Stimulated activated CD8-positive, alpha-beta memory T cell treated with anti-CD3 and anti-CD28 coated beads, Interleukin-15, amount 100 ng/mL, for 48 hours (primary cell): ENCODE measurements at places on chromosomes 3 and 15.

DNA sequence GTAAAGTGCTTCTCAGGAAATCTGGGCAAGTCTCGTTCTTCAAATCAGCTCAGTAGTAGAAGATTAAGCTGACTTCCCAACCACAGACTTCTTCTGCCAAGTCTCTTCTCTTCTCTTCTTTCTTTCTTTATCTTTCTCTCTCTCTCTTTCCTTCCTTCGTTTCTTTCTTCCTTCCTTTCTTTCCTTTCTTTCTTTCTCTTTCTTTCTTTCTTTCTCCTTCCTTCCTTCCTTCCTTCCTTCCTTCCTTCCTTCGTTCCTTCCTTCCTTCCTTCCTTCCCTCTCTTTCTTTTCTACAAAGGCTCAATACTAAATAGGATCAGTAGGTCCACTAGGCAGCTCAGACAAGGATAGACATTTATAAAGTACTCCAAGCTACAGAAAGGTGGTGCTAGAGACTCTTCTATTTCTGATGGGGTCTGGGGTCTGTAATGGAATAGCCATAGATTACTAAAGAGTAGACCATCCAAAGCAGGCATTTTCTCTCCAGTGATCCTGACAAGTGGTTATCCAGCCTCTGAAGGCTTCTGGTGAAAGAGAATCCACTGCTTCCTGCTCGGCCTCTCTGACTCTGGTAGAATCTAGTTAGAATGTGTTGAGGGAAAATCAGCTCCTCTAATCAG, 100.8 kb downstream of the TPRG1 start:
- no peak for DNase-seq

DNA sequence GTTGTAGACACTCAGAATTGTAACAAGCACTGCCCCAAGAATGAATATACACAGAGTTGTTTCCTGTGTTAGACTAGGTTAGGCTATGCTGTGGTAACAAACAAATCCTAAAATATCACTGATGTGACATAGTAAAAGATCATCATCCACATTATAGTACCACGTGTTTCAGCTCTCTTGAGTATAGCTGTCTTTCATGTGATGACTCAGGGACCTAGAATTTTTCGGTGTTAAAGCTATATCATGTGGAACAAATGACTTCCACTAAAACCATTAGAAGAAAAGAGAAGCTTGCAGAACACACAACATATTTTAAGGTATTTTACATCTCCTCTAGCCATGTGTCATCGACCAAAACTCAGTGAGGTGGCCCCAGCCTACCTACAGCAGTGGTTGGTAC, 307.9 kb upstream of the RBMS3 start:
- no peak for DNase-seq

DNA sequence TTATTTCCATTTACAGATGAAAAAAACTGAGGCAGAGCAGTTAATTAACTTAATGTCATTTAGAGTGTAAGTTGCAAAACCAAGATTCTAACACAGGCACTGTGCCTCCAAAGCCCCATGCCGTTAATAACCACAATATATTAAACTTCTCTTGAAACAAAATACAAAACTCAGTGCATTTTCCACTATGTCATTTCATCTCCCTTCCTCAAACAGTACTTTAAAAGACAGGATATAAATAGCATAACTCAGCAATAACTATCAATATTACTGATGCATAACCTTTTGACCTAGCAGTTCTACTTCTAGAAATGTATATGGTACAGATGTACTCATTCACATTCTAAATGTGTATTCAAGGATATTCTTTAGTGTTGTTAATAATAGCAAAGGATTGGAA, 5.1 kb upstream of the TASOR start:
- no peak for DNase-seq

DNA sequence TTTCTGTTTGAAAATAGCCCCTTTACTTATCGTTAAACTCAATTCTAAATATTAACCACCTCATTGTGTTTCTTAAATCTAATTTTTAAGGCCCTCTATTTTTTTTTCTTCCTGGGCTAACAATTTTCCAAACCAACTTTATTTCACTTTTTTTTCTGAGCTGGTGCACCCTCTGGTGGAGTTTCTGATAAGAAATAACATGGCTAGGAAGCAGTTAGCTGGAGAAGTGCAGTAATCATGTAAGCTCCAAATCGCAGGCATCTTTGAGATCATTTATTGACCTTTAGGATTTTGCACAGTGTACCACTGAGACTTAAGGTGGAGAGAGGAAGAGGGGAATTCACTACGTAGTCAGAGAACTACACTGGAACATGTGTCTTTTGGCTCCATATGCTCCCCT, 6.4 kb downstream of the TMEM207 start:
- no peak for DNase-seq

- no peak for DNase-seq
Observed at GRCh38 chr3:129061888-129062834, 1.6 kb downstream of the GP9 start.

DNA sequence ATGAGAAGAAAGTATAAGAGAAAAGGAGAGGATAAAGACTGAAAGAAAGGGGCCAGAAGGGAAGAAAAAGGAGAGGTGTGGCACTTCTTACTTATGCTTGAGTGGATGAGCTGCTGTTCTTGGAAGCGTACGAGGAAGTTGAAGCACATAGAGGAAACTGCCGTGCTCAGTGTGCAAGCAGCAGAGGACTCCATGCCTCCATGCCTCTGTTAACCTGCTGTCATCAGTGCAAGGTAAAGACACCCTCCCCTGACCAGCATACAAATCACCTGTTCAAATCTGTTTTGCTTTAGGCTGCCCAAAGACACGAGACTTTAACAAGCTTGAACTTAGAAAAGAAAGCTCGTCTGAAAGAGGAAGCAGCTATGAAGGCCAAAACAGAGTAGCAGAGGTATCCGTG, 6.4 kb downstream of the WDR5B start:
- no peak for DNase-seq

- no peak for DNase-seq
Observed at GRCh38 chr3:8573342-8573926, 71.2 kb downstream of the SSUH2 start.

DNA sequence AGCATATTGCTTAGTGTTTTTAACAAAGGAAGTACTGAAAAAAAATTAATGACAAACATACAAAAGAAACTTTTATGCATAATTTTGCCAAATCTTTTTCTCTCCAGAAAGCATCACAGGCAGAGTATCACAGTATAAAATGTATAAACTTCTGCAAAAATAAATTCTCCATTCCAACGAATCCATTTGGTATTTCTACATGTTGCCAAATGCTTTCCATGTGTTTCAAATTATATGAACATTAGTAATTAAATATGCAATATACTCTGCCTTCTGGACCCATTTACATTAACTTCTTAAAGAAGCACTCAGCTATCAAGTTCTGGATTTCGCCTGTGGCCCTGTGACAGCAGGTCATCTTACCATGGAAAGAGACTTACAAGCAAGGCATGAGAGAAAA, 189.1 kb upstream of the ALCAM start:
- DNase-seq: no peak

- DNase-seq: no peak
Observed at GRCh38 chr15:80584561-80584964, 110.5 kb upstream of the ABHD17C start.

DNA sequence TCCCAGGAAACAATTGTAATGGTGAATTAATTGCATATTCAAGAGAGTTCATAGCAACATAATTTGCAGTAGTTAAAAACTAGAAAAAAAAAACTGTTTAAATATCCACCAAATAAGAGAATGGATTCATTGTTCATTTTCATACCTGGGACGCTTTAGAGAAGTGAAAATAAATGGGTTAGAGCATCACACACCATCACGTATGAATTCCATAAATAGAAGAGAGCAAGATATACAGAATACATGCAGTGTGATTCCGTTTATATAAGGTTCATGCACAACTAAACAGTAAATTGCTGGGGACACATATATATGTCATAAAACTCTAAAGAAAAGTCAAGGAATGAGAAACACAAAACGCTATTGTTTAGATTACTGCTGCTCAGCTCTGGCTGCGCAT, 577.0 kb upstream of the KCNMB2 start:
- DNase-seq: no peak

- peak; percentile 13 for DNase-seq
Observed at GRCh38 chr15:50562735-50563640, 16.5 kb upstream of the USP50 start.

DNA sequence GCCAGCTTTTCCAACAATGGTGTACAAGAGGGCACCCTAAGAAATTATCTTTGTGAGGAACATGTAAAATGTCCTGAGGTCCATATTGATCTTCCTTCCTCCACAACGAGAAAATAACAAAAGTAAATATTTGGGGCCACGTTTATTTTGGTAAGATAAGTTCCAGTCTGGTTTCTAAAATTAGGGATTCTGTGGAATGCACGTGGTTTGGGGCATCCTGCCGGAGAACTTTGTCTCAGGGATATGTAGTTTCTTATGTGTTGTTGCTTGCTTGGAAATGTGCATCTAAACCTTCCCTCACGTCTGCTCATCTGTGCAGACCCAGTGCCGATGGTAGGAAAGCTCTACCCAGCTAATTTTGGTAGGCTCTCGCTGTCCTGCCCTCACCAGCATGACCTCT, 62.8 kb downstream of the CTDSPL start:
- no peak for DNase-seq
